Stimulated activated CD8-positive, alpha-beta memory T cell treated with anti-CD3 and anti-CD28 coated beads, Interleukin-12 subunit alpha, Interleukin-12 subunit beta, amount 100 ng/mL, for 4 hours (primary cell): ENCODE measurements at places on chromosomes 3 and 15.
A peak's percentile ranks its signal among the peaks of the same experiment; 100 is the strongest.

DNA sequence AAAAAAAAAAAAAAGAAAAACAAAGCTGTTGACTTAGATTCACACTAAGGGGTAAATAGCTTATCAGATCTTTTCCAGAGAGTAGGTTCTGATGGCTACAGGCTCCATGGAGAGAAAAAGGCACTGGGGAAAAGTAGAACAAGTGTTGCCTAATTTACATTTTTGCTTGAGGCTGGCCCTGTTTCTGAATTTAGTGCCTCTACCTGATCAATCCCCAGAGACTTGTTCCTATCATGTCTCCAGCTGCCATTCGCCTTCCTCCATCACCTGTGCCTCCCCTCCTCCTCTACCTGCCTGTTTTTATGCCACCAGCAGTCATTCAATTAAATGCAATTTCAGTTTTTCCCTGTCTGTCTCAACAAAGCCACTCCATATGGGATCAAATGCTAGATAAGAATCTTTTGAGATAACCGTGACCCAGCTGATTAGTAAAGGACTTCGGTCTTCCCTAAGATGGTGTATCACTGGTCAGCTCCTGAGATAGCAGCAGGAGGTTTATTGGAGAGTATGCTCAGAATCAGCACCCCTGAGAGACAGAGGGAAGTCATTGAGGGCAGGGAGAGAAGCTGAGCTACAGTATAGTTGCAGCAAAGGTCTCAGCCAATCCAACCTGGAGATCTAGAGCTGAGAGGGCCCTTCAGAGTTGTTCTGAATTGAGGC, 88.1 kb upstream of the GADL1 start:
- no peak for DNase-seq

- DNase-seq = no peak
Observed at GRCh38 chr15:56295433-56295832, 51.8 kb upstream of the RFX7 start.

- no peak for DNase-seq
Observed at GRCh38 chr15:46416544-46416943, 781.7 kb downstream of the SQOR start.

DNA sequence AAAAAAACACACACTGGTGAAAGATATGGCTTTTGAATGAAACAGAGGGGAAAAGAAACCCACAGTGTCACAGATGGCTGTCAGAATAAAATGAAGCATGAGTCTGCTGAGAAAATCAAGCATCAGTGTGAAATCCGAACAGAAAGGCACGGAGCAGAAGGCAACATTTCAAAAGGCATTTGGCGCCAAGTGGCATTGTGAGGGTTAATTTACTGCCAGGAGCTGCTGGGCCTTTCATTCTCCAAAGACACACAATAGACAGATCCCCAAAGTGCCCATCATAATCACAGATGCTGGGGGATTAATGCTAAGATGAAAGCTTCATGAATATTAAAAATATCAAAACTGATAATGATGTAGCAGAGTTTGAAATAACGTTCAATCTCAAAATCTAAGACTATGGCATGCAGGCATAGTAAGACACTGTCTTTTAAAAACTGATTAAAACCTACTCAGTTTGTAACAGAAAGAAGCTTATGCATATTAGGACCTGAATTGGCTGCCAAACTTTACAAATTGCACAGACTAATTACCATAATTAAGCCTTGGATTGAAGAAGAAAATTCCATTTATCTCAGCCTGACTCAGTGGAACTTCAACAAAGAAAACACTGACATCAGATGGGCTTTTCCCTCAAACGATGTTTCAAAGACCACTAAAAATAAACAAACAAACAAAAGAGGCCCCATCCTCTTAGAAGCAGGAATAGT, 589.2 kb downstream of the ROBO1 start:
- no peak for DNase-seq

DNA sequence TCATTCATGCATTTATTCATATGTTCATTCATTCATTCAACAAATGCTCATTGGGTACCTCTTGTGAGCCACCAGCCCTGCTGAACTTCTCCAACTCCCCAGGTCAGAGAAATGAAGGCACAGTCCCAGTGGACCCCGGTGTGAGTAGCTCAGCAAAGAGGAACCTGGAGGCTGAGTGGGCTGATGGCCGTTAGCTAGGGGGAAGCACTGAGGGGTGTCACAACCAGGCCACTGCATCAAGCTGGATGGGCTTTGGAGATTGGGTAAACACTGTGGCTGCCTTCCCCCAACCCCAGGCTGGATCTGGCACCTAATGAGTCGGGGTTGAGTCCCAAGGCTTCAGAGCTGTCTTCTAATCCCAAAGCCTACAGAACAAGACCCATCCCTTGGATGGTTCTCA, 12.1 kb upstream of the ALAS1 start:
- DNase-seq = no peak

DNA sequence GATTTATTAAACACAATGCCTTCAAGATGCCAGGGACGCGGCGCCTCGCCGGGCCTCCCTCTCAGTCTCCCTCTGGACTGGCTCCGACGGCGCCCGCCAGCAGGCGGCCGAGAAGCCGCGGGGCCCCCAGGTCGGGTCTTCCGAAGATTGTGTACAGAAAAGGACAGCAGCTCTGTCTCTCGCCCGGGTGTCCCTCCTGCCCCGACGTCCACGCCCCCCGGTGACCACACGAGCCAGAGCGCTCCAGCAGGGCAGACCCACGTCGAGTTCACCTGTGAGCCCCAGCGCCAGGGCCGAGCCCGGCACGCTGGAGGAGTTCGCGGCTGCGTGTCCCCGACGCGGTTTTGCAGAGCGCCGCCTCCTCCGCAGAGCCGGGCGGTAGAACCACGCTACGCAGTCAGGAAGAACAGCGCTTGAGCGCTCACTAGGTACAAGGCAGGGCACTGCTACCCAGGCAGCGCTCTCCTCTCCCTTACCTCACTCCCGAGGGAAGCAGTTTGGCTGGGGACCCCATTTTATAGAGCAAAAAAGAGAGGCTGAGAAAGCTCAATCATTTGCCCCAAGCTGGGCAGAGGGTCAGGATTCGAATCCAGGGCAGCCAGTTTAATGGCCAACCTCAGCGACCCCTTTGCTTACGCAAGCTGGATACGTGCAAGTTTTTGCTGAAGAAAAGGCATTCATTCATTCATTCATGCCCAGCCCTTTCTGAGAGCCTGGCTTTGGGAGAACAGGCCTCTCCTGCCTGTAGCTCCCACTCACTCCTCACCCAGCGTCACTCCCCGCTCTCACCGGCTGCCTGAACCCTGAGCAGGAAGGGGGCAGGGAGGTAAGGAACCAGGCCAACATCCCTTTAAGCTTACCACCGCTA, 3.0 kb upstream of the TLE3 start:
- DNase-seq = peak; percentile 48

GRCh38 chr3:130889416-130889946, 4.4 kb upstream of the ATP2C1 start:
- no peak for DNase-seq

GRCh38 chr15:77645602-77646001, 12.9 kb upstream of the LINGO1 start:
- DNase-seq = no peak

GRCh38 chr15:35737441-35737840, 191.5 kb upstream of the DPH6 start:
- DNase-seq = no peak

- DNase-seq = no peak
Observed at GRCh38 chr3:171284308-171285075, 175.7 kb downstream of the TNIK start.

DNA sequence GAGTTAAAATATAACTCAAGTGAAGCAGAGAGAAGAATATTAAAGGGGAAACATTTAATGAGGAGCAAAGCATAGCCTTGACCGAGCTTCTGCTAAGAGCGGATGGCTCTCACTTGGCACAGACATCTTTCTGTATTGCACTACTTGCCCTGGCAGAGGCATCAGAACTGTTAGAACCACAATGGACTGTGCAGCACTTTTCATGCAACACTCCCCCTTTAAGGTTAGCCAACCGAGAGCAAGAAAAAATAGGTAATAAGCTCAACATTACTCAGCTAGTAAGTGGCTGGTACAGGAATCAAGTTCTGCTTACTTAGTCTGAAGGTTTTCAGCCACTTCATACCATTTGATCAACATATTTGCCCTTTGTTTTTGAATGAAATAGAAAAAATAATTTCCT, 33.7 kb downstream of the CRTC3 start:
- no peak for DNase-seq

DNA sequence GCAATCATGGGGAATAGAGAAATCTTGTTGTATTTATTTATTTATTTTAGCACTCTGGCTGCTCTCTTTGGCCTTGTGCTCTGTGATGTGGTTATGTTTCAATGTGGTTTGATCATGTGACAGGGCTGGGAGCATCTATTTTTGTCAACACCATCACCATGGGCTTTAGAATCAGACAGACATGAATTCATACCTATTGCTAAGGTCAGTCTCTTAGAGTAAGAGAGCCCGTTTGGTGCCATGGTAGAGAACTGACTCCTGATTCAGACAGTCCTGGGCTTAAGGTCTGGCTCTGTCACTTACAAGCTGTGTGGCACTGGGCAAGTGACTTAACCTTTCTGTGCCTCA, 157.0 kb downstream of the RYR3 start:
- DNase-seq = no peak

- no peak for DNase-seq
Observed at GRCh38 chr15:20386198-20386597, 155.4 kb downstream of the GOLGA6L6 start.

DNA sequence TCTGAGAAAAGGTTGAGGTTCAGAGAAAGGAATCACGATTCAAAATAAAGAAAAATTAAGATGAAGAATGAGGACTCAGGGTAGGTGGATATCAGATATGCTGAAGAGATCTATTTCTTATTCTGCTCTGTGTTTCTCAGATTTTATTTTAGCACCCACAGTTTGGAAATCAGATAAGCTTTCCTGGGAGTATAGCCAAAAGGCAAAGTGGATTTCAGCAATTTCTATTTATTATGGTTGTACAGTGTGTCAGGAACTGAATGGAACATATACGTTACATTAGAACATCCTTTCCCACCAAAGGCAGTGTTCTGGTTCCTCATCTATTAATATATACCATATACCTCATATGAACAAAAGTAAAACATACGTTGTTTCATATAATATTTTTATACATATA, 18.9 kb downstream of the PEX5L start:
- DNase-seq = no peak

GRCh38 chr3:151600783-151601182, 132.9 kb upstream of the AADACL2 start:
- DNase-seq = no peak

DNA sequence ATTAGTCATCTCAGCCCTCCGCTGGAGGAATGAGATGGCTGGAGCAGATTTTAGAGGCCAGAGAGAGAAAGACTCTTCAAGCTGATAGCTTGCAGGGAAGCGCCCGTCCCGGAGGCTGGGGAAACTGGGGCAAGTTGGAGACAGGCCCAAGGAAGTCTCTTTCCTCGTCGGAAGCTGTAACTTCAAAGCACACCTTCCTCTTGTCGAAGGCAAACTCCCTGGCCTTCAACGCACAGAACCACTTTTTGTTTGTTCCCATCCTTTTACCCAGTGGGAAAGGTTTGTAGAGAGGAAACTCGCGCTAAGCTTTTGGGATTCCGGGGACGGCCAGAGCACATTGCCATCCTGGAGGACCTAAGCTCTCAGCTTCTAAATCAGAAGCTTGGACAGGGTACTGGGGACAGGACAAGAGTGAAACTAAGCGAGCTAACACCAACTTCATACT, 900 bp upstream of the EOMES start:
- DNase-seq = no peak

GRCh38 chr3:50321336-50322114, 1.0 kb downstream of the HYAL2 start:
- DNase-seq = peak; percentile 74

- no peak for DNase-seq
Observed at GRCh38 chr3:107756649-107757048, 233.9 kb downstream of the BBX start.

DNA sequence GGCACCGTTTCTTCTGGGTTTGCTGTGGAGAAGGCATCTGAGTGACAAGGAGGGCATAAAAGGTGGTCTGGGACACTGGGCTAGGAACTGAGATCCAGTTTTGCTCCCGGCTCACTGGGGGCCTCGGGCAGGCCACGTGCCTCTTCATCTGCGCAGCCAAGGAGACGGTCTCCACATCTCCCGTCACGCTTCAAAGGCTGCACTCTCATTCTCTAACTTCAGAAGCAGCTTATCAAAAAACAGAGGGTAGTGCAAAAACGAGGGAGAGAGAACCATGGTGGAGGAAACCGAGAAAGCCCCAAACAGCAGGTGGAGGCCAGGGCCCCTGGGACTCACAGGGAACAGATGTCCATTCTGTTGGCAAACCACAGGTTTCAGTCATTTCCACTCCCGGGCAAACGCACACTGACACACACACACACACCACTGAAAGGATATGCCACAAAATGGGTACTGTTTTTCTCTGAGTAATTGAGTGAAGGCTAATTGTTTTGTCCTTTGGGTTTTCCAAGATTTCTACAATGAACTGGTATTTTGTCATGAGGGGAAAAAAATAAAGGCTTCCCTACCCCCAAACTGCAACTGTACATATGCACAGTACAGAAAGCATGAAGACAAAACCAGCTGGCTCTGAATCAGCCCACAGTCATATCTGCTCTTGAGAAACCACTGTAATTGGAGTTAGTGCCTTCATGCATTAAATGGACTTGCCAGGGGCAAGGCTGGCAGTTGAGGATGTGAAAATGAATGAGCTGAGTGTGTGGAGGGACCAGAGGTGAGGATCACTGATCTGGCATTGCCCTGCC, 71.9 kb downstream of the MGLL start:
- DNase-seq = no peak

- DNase-seq = no peak
Observed at GRCh38 chr15:74400915-74401757, 32.6 kb downstream of the SEMA7A start.

- no peak for DNase-seq
Observed at GRCh38 chr3:171936191-171936841, 93.2 kb downstream of the TMEM212 start.

DNA sequence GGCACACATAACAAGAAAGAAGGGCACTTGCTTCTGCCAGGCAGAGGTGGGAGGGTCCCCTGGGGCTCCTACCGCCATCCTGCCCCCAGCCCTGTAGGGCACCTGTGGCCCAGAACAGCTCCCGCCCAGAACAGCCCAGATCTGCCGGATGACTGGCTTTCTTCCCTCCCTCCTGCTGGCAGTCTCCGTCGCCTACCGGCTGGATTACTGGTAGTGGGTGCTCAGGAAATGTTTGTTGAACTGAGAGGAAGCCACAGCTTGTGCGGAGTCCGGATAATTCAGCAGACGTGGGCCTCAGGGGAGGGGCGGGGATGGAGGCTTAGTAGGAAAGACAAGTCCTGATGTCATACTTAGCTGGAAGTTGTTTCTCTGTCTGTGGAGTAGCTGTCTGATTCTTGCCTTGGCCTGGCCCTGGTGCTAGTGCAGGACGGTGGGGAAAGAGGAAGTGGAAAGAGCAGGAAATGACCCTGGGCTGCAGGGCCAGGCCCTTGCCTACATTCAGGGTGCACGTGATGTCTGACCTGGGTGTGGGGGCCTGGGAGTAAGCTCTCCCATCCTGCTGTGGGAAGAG, 6.7 kb downstream of the CCDC9B start:
- no peak for DNase-seq

GRCh38 chr15:67165254-67166253, 88.9 kb downstream of the AAGAB start:
- DNase-seq = no peak

GRCh38 chr3:113038328-113038727, 47.5 kb downstream of the GTPBP8 start:
- no peak for DNase-seq

- no peak for DNase-seq
Observed at GRCh38 chr3:81790117-81790516, 28.7 kb upstream of the GBE1 start.
